KG1 (cell line): ENCODE measurements at places on chromosomes 5 and 9.

DNA sequence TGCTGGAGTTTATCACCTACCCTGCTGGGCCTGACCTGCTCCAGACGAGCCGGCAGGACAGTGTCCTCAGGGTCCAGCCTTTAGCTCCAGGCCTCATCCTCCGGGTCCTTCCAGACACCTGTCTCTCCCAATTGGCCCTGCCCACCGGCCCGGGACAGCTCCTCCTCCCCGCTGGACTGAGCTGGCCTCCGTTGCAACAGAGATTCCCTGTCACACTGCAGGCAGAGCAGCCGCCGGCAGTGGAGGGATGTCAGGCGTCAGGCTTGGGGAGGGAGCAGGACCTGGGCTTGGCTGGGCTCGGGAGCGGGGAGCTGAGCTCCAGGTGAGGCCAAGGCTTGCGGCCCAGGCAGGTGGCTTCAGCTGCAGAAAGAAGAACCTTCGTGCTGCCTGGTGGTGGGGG, 1.7 kb downstream of the KCNT1 start:
- DNase-seq: no peak

DNA sequence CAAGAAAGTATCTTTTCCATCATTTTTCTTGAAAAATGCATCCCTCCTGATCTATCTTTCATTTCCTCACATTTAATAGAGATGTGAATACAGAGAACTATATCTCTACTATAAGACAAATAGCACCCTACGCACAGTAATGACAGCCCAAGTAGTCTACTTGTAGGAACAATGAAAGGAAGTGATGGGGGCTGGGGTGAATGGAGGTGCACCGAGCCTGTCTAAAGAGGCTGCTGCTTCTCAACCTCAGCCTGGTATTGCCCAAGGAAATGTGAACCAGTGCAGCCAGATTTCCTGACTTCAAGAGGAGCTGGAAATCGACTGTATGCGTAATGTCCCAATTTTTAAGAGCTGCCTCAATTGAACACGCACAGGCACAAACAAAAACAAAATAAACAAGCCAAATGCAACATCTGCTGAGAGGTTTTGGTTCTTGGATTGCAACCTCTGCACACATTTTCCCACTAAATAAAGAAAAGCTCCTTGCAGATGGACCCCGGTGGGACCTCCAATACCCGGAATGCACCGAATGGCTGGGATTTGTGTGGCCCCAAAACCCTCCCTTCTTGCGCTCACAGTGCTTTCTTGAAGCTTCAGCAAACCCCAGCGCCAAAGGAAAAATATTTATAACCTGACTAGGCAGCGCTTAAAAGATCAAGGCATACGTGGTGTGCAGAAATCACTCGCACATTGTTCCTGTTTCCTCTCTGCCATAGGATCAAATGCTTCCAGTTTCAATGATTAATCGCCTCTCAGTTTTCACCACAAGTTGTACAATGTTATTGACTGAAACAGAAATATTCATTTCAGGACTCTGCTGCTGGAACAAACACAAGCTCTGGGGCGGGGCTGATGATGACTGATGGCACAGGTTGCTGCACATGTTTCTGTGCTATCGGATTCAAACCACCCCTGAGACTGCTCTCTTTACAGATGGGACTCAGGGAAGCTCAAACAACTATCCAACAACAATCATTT, 68.3 kb downstream of the KCNIP1 start:
- DNase-seq: no peak

GRCh38 chr9:98254228-98255060, 1.0 kb downstream of the TBC1D2 start:
- no peak for DNase-seq

DNA sequence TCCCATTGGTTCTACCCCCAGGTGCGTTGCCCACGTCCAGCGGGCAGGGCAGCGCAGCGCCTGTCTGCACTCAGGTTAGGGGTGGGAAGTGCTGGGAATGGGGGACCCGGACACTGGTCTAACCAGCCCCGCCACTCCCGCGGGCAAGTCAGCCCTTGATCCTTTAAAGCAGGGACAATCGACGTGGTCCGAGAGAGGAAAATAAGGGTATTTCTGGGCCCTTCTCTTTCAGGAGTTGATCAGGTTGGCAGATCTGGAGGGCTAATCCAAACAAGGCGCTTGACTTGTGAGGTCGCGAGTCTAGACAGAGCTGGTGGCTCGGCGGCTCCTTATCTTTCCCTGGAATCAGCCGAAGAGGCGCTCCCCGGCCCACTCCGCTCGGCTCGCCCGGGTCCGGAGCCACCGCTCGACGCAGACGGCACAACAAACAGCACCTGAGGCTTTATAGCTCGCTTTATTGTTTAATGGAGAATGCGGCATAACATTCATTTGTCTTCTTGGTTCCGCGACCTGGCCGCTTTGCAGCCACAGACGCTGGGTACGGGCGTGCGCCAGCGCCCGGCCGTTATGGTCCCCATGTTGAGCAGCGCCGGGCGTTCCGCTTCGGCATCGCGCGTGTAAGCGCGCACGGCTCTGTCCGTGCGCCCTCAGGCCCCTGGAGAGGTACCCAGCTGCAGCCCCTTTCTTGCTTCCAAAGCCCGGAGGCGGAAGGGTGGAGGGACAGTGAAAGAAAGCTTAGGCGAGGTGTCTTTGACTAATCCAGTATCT, 15.8 kb downstream of the ISL1 start:
- DNase-seq: no peak

- no peak for DNase-seq
Observed at GRCh38 chr9:34334916-34335315, 5.5 kb downstream of the NUDT2 start.
